Activated naive CD4-positive, alpha-beta T cell treated with anti-CD3 and anti-CD28 coated beads for 36 hours (primary cell): ENCODE measurements at places on chromosomes 12 and 14. TPM values are rescaled to one million over a fixed set of nuclear protein-coding genes. Genes with fewer than 3 reads are reported as not detected.

TEAD4 gene
- 3.7 TPM for total RNA-seq

DNA sequence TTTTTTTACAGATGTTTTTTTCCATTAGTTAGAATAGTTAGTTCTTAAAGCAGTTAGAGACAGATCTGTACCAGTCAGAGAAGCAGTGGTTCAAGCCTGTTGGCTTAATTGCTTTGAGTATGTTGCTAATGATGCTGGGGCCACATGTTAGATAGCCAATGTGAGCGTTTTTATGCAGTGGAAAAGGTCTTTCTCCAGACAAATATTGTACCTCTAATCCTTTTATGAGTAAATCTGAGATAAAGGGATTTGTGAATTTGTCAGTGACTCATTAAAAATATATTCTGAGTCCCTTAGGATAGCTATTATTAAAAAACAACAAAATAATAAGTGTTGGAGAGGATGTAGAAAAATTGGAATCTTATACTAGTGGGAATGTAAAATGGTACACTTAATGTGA lies 154.2 kb downstream of the MSRB3 start:
- no peak for DNase-seq

GRCh38 chr12:45273717-45274271 lies 57.9 kb downstream of the ANO6 start:
- DNase-seq, result no peak

DNA sequence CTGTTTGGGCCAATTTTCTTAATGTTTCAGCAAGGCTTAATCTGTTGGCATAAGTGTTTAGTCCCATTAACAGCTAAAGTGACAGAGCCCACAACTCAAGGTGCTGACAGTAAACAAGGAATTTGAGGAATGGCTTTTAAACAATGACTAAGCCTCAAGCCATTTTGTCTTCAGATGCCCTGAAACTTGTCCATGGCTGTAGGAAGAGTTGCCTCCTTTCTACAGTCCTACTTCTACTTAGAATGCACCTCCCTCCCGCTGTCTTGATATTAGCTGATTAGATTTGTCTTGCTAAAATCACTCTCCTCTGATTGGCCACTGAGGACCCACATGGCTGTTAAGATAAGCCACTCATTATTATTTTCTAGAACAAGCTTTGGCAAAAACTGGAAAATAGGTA lies 188.4 kb upstream of the OTX2 start:
- no peak for DNase-seq

DNA sequence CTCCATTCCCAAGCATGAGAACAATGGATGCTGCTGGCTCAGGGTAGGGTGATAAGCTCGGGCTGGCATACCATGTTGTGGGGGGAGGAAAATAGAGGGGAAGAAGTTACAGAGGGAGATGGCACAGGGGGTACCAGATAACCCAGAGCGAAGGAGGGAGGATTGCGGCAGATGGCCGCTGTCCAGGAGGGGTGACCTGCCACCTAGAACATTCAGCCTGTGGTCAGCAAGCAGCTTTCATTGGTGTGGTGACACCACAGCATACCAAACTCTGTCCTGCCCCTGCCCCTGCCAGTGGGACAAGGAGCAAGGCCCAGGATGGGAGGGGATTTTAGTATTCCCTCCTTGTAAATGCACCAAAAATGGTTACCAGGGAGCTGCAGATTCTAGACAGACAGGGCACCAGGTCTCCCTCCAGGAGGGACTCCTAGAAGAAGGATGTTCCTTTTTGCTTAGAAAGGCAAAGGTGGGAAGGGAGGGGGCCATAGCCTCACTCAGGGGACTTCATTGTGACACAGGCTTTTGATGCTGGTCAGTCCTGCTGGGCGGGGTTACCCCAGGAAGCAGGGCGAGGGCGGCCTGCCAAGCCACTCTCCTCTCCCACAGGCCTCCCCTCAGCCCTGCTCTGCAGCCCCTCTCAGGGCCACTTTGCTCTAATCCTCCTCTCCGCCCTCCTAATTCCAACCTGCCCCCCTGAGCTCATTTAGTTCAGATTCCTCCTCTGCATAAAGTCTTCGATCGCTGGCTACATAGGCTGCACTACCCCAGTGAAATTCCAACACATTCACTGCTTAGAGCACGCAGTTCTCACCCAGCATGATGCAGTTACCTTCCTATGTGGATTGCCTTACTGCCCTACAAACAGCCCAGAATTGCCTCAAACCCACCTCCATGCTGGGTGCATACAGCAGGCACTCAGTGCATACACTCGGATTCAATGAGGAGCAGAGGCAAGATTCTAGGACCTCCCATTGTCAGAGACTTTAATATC lies 36.0 kb upstream of the PLEKHG6 start:
- no peak for DNase-seq
